ENCODE measurements at places on chromosomes 3 and 15. TPM values are rescaled to one million over a fixed set of nuclear protein-coding genes. Genes with fewer than 3 reads are reported as not detected.

Gene CLRN1
- not detected for polyA plus RNA-seq

Gene CERS3
- polyA plus RNA-seq, result not detected

GRCh38 chr3:39896184-39896583 is 86.8 kb downstream of the MYRIP start:
- DNase-seq, result no peak

- DNase-seq, result peak; percentile 42
Measured at GRCh38 chr15:76840830-76841460, 64.2 kb downstream of the SCAPER start.

DNA sequence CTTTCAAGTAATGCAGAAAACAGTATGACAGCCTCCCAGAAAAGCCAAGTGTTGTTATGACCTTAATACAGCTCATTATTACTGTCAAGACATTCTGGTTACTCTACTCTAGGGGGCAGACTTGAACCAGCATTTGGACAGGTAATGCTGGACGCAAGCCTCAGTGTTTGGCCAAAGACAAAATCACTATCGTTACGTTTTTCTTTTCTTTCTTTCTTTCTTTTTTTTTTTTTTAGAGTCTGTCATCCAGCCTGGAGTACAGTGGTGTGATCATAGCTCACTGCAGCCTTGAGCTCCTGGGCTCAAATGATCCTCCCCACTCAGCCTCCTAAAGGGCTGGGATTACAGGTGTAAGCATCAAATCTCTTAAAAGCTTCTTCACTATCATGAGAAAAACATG is 29.4 kb upstream of the TMEM45A start:
- DNase-seq, result peak; percentile 69

- no peak for DNase-seq
Measured at GRCh38 chr3:101261506-101261905, 58.9 kb downstream of the IMPG2 start.

Gene SV2B
- not detected for polyA plus RNA-seq

Gene TMEM212
- not detected for polyA plus RNA-seq

DNA sequence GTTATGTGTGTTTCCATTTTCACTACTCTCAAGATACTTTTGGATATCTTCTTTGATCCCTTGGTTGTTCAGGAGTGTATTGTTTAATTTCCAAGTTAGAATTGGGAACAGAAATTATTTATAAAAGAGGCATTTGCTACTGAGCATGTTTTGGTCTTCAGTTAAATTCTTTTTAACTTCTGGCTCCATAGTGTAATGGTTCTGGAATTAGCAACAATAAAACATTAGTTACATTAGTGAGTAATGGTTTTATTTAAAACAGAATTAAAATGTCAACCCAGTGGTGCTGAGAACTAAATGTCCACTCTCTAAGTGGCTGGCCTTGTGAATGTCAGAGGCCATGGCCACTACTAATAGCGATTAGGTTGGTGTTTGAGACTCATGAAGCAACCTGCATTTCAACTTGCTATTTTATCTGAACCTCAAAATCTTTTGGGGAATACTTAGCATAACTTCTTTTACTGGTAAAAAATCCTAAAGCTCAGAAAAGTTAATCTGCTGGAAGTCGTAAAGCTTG is 19.5 kb upstream of the MASP1 start:
- no peak for DNase-seq

GRCh38 chr15:97037080-97037479 is 706.6 kb downstream of the NR2F2 start:
- DNase-seq, result no peak

Gene CHRD
- polyA plus RNA-seq, result 0.57 TPM

Gene OR4M2
- not detected for polyA plus RNA-seq

GRCh38 chr3:143786219-143787191 is 61.8 kb downstream of the SLC9A9 start:
- DNase-seq, result no peak

DNA sequence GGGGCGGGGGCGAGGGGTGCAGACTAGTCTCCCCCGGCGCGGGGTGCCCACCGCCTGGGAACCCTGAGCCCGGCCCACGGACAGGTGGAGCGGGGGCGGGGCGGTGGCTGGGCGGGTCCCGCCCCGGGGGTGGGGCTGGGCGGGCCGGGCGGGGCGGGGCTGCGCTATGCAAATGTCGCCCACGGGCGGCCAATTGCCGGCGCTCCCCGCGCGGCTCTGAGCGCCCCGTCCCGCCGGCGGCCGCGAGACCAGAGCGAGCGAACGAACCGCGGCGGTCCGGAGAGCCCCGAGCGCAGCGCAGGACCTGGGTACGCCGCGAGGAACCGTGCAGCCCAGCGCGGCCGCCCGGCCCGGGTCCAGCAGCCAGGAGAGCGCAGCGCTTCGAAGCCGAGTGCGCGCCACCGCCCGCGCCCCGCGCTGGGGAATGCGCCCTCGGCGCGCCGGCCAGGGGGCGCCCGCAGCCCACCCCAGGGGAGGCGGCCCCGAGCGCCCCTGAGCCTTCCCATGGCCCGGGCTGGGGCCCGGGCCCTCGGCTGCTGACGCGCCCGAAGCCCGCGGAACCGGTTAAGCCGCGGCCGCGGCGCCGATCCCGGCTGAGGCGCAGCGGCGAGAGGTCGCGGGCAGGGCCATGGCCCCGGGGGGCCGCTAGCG is at the start of gene SEMA3F:
SEMA3F (plus strand) TSS at position 485 of the 651 bp plus-strand sequence. CDS start 4,299 bp downstream, outside the sequence.
- peak; percentile 96 for DNase-seq

DNA sequence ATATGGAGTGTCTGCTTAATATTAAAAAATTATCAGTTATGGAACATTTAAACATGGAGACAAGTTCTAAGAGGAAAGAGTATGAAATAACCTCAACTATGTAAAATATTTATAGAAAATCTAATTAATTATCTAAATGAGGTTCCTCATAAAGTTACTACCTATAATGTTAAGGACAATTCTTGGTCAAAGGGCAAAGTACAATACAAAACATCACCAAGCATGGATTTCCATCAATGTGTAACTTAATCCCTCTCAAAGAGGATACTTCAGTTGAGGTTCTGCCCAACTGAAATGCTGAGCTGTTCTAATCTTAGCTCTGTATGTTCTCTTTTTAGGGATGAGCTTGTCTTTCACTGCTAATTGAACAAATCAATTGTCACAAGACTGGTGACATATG is 56.0 kb upstream of the CHRM5 start:
- no peak for DNase-seq

DNA sequence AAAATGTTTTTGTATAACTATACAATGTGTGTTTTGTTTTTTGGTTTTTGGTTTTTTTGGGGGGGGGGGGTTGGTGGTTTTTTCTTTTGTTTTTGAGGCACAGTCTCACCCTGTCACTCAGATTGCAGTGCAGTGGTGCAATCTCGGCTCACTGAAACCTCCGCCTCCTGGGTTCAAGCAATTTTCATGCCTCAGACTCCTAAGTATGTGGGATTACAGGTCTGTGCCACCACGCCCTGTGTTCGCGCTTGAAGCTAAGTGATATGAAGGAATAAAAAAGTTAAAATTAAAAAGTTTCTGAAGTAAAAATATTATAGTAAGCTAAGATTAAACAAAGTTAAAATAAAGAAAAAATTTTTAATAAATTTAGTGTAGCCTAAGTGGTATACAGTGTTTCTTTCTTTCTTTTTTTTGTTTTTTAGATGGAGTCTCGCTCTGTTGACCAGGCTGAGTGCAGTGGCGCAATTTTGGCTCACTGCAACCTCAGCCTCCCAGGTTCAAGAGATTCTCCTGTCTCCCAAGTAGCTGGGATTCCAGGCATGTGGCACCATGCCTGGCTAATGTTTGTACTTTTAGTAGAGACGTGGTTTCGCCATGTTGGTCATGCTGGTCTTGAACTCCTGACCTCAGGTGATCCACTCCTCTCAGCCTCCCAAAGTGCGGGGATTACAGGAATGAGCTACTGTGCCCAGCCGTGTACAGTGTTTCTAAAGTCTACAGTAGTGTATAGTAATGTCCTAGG is 53.9 kb upstream of the TEX55 start:
- DNase-seq, result no peak

DNA sequence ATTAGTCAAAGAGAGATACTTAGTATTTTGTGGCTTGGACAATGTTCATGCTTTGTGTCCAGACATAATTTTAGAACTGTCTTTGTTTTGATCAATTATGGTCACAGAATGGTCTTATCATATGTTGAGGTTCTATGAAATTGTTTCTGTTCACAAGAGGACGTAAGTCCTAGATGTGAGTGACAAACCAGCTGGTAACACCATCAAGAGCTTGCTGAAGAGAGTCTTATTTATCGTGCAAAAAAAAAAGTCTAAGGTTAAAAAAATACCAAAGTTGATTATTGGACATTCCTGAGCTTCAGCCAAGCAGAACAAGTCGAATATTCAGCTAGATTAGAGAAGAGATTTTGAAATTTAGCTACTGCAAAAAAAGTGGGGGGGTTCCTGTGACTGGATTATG is 495.9 kb upstream of the NAALADL2 start:
- DNase-seq, result no peak

- DNase-seq, result no peak
Measured at GRCh38 chr3:14689247-14689980, 14.5 kb downstream of the C3orf20 start.

Gene CCR3
- not detected for polyA plus RNA-seq

Gene PARL
- 50.1 TPM for polyA plus RNA-seq

Gene ZDHHC23
- polyA plus RNA-seq, result 3.7 TPM

Gene SAMMSON
- not detected for polyA plus RNA-seq

Gene FOXB1
- polyA plus RNA-seq, result not detected

GRCh38 chr3:60591267-60591666 is 660.0 kb downstream of the FHIT start:
- no peak for DNase-seq

Gene DUOXA2
- not detected for polyA plus RNA-seq

- peak; percentile 61 for DNase-seq
Measured at GRCh38 chr3:44476181-44476611, 1.3 kb downstream of the ZNF445 start.

DNA sequence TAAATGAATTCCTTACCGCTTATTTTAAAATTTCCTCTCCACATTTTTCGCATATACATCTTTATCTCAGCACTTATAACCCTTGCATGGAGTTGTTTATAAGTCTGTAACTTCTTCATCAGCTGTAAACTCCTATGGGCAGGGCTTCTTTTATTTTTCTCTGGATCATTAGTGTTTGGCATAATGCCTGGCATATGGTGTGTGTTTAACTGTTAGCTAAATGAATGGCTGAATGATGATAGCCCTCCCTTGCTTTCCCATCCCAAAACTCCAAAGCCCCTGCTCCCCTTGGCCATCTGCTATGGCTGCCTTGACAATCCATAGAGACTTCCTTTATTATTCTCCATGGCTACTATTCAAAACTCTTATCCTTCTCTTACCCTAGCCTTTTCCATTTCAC is 48.1 kb upstream of the SEMA6D start:
- no peak for DNase-seq

DNA sequence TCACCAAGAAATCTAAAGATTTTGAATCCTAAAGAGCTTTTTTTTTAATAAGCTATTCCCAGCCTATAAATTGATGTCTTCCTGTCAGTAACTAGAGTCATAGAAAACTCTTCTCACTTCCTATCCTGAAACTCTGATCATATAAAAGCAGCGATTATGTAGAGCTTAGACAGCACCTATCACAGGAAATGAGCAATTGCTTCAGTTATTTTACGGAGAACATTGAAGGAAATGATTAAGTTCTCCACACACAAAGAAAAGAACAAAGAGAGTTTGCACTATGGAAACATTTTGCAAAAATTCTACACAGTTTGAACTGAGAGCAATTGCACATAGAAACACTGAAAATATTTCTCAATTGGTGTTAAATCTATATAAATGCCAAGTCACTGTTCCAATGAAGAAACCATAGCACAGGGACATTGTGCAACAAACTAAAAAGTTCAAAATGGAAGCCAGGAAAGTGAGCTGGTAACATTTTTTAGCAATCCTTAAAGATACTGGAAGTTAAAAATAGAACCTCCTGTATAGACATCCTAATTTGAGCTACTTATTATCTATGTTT is 291.5 kb upstream of the ARHGEF26 start:
- no peak for DNase-seq

Gene MYRIP
- 1.1 TPM for polyA plus RNA-seq

DNA sequence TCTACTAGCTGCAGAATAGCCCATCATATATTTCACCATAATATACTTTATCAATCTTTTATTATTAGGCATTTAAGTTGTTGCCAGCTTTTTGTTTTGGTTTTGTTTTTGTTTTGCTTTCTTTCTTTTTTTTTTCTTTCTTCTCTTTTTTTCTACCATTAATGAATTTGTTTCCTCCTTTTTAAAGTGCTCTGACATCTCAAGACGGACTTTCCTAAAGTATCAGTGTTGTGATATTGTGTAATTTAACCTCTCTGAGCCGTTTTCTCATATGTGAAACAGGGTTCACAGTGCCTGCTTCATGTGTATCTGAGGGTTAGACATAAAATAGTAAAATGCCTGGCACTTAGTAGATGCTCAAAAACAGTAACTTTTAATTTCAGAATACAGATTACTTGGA is 109.5 kb upstream of the IL12A start:
- no peak for DNase-seq

DNA sequence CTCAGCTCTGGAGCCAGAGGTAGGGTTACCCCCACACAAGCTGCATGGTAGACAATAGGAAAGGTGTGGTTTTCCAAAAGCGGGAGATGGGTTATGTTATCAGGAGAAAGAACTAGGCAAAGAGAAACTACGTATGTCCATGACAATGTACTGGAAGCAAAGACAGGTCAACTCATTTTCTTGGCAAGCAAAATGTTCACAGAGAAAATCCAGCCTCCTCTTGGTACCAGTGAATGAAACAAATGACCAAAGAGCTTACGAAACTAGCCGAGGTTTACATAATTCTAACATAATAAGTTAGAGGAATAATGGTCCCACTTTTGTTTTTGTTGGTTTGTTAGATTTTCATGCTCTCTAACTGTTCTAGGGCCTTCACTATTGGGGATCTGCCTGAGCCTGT is 338.1 kb upstream of the TGFBR2 start:
- no peak for DNase-seq

Gene ESYT3
- polyA plus RNA-seq, result 0.24 TPM

- DNase-seq, result peak; percentile 75
Measured at GRCh38 chr3:130894130-130894985, 474 bp downstream of the ATP2C1 start.

DNA sequence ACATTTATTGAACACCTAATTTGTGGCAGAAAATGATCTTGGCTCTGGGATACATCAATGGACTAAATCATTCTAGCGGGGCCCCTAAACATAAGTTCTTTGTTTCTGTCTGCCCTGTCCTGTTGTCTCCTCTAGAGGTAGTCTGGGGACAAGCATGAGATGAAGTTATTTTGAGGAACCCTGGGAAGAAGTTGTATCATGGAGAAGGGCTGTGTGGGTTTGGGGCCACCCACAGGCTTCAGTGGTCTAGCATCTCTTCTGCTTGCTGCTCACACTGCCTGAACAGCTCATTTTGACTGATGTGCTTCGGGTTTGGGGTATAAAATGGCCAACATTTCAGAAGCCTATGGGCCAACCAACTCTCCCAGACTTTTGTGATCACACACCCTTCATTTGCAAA is 50.3 kb upstream of the OSBPL11 start:
- no peak for DNase-seq

DNA sequence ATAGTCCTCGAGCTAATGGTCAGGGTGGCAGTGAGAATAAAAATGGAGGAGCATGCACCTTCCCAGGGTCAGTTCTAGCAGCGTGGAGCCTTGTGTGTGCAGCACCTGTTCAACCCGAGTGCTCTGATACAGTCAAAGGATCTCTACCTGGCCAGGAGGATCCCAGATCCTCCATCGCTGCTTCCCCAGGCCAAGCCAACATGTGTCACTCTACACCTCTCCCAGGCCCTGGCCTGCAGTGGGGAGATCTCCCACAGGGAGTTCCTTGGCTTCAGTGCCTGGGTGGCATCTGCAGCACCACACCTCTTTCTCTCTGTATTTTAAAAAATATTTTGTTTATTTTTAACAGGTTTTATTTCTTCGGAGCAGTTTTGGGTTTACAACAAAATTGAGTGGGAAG is 414.8 kb upstream of the C2CD4B start:
- no peak for DNase-seq

GRCh38 chr3:177711637-177712036 is 514.4 kb upstream of the TBL1XR1 start:
- peak; percentile 26 for DNase-seq

Data from SK-N-SH (cell line).